ENCODE measurements at places on chromosomes 6 and 20. TPM values are rescaled to one million over a fixed set of nuclear protein-coding genes. Genes with fewer than 3 reads are reported as not detected.

The HEY2 gene
- 10.6 TPM for total RNA-seq

The DEFB114 gene
- not detected for total RNA-seq

The RBM38 gene
- 69.0 TPM for total RNA-seq

The CEP162 gene
- total RNA-seq = 7.9 TPM

The OR2J3 gene
- 0.30 TPM for total RNA-seq

The OVOL2 gene
- total RNA-seq = 11.0 TPM

The KHDRBS2 gene
- 0.76 TPM for total RNA-seq

The CTCFL gene
- total RNA-seq = 0.70 TPM

The NHLRC1 gene
- total RNA-seq = 1.2 TPM

The FLRT3 gene
- total RNA-seq = 1.0 TPM

The TMEM200A gene
- 10.4 TPM for total RNA-seq

The RIPOR3 gene
- total RNA-seq = 5.4 TPM

All from WTC11 (cell line).